ENCODE measurements at places on chromosomes 1 and 21.

GRCh38 chr1:14165371-14165801 lies 433.1 kb upstream of the KAZN start:
- DNase-seq: no peak

- DNase-seq: peak; percentile 48
Measured at GRCh38 chr21:14542638-14543037, 3.5 kb downstream of the SAMSN1 start.

DNA sequence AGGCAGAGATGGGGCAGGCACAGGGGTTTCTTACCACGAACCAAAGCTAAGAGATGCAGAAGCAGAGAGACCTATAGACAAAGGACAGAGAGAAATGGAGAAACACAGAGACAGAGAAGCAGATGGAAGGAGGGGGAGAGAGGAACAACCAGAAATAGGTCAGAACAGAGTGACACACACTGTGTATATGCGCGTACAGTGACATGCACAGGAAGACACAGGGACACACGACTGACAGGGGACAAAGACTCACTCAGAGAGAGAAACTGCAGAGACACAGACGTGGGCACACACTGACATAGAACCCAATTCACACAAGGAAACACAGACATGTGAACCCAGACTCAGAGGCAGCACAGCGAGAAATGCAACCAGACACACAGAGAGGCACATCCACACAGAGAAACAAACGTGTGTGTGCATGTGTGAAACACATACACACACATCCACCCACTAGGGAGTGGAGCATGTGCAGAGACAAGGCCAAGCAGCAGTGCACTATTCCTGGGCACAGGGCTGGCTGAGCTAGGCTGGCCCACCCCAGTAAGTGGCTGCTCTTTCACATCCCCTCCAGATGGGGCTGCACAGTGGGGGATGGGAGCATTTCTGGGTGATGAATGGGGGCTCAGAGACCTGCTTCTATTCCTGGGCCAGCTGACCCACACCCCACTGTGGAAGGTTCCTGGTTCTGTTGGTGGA lies 123.4 kb upstream of the CSF3R start:
- DNase-seq: no peak

DNA sequence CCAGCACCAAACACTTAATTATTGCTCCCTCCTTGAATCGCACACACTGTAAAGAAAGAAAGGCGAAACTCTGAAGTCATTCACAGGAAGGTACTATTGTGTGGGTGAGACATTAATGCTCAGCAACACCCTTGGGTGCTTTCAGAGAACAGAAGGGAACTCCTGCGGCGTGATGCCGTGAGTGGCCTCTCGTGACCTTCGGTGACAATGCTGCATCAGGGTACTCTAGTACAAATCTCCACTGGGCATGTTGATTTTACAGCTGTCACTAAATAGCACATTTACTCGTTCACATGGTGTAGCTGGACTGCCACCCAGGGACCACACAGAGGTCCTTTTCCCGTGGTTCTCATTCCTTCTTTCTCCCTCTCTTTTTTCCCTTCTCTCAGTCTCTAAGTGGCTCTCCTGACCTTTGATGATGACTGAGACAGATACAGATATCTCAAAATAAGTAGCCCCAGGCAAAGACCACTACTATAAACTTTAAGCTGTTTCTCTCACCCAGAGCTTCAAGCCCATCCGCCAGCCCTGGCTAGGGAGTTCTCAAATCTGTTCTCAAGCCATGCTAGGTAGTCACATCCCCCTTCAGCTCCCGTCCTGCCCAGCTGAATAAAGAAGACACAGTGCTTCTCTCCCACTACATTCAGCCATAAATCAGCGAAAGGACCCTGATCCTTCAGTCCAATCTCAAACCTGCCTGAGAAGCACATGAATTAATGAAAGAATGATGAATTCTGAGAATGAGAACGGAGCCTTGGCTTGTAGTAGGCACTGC lies 223.4 kb upstream of the FMN2 start:
- DNase-seq: no peak

DNA sequence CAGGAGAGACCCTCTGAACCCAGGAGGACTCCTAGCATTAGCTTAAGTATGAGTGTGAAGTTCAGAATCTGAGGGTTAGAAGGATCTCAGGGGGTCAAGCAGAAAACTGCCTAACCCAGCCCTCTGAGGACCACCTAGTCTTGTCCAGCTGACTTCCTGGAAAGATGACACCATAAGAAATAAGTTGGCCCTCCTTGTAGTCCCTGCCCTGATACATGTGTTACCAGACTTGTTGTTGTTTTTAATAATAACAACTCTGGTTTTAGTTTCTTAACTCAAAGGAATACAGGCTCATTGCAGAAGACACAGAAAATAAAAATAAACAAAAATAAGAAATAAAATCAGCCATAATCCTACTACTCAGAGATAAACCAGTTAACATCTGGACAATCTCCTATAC lies 21.8 kb upstream of the SARS1 start:
- DNase-seq: no peak

DNA sequence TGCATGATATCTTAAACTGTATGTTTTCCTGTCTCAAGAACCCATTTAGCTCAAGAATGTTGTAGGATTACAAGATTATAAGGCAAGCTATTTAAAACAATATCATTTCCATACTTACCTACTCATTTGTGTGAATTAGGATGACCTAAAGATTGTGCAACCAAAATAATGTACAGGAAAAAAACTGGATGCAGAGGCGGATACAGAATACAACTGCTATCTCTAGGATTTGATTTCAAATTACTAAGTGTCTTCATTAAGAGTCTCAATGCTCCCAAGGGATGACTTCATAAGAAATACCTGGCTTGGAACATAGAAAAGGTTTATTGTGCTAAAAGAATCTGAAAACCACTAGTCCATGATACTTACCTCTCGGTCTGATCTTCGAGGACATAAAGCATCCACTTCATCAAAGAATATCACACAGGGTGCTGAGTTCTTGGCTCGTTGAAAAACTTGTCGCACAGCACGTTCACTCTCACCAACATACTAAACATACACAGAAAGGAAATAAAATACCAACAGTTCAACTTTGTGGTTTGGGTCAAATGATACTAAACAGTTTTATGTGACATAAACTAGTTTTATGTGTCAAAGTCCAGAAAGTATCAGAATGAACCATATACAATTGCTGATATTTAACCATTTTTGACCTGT lies 54.9 kb downstream of the NVL start:
- DNase-seq: no peak

DNA sequence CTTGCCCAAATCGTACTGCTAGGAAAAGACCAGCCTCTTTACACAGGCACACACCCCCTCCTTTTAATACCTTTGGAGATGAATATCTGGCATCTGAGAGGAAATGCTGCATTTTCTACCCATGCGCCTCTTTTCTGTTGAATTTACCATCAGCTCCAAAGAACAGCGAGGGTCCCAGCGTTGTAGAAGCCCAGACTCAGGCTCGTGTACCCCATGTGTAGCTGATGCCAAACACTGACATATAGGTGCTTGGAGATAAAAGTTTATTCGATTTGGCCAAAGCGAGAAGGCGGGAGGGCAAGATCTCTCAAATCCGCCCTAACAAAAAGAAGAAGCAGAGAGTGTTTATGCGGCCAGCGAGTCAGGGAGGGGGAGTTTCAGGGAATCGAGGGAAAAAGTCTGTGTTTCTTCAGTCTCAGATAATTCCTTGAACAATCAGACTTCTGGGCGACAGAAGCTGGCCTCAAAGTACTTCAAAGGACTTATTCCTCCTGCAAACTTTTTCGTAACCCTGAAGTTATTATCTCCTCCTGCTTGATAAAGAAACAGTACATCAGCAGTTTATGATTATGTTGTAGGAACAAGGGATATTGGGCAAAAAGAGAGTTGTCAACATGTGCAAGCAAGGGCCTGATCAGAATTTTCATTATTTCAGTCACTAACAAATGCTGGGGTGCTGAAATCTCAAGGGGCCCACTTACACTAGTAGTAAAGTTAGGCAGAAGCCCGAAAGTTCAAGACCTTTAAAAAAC lies 642 bp upstream of the CREG1 start:
- DNase-seq: peak; percentile 42

- no peak for DNase-seq
Measured at GRCh38 chr1:200866521-200866920, 6.3 kb upstream of the GPR25 start.

DNA sequence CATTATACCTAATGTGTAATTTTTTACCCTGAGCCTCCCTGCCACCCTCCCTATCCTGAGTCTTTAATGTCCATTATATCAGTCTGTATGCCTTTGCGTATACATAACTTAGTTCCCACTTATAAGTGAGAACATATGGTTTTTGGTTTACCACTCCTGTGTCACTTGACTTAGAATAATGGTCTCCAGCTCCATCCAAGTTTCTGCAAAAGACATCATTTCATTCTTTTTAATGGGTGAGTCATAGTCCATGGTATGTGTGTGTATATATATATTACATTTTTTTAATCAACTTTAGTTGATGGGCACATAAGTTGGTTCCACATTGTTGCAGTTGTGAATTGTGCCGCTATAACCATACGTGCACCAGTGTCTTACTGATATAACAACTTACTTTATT lies 477.1 kb upstream of the NEGR1 start:
- no peak for DNase-seq

GRCh38 chr1:40563266-40563665 lies 31.8 kb downstream of the ZNF684 start:
- DNase-seq: no peak

DNA sequence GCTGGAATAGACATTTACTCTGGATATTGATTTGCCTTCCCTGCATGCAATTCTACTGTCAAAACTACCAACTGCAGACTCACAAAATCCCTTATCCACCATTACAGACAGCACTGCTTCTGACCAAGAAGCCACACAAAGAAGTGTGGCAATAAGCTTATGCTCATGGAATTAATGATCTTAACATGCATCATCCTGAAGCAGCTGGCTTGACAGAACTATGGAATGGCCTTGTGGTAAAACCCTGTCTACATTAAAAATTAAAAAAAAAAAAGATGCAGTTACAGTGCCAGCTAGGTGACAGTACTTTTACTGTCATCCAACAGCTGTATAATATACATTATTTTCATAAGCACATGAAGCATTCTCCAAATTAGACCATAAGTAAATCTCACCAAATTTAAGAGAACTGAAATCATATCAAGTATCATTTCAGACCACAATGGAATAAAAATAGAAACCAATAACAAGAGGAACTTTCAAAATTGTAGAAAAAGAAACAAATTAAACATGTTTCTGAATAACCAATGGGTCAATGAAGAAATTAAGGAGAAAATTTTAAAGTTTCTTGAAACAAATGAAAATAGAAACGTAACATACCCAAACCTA lies 70.7 kb downstream of the SCMH1 start:
- no peak for DNase-seq

DNA sequence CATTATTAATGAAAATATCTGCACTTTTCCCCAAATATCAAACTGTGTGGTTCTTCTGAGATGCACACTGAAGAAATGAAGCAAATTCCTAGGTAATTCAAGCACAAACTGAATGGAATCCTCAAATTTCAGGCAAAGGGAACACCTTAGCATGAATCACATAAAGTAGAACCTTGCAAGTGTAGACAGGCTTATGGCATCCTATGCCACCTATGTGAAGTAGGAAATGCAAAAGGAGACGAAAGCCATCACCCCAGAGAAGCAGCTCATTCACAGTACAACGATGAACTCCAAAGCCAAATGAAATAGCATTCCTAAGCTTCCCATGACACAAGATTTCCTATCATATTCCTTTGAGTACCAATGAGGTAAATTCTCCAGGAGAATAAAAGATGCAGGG lies 461.2 kb upstream of the RUNX1 start:
- no peak for DNase-seq

- peak; percentile 74 for DNase-seq
Measured at GRCh38 chr1:206030714-206031113, 7.0 kb upstream of the CTSE start.

DNA sequence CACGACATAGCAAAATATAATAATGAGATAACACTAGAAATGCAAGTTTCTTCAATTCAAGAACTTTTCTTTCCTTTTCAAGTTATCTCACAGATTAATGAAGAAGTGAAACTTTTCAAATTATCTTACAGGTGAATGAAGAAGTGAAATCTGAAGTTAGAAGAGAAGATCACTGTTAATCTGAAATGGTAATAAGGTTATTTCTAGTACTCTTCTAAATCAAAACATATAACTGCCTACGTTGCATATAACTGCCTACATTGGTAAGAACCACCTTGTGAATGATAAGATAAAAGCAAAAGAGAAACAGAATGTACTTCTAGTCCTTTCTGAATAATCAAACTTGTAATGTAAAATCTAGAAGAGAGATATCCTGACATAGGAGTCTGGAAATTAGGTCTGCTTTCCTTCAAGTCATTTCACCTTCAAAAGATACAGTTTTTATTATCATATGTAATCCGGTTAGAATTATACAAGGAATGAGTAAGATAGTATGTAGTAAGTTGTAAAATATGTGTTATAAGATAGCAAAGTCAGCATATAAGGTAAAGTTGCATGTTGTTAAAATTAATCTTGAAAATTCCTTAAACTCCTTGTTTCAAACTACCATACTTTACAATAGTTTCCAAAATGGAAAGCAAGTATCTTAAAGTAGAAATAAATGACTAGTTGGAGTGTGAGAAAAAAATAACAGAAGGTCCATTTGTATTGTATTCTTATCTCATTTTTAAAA lies 522.4 kb upstream of the ZRANB2 start:
- DNase-seq: no peak

DNA sequence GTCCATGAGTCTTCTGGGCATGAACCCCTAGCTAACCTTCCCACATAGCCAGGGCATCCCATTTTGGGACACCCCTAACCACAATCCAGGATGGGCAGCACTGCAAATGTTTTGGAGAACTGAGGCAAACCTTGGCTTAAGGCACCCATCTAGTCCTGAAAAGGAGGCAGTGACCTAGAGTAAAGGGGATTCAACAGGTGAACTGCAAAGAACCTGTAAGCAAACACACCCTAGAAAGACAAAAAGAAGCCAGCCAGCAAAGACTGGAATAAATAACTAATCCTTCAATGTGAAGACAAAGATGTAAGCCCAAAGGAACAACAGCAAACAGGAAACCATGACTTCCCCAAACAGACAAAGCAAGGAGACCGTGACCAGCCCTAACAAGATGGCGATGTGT lies 56.8 kb upstream of the PPIH start:
- DNase-seq: no peak

DNA sequence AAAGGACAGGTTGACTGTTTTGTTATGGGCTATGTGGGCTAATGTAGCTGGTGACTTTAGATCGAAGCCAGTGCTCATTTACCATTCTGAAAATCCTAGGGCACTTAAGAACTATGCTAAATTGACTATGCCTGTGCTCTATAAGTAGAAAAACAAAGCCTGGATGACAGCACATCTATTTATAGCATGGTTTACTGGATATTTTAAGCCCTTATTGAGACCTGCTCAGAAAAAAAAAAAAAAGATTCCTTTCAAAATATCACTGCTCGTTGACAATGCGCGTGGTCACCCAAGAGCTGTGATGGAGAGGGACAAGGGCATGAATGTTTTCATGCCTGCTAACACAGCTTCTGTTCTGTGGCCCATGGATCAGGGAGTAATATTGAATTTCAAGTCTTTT lies 48.1 kb downstream of the CAMSAP2 start:
- no peak for DNase-seq
